ENCODE measurements at places on chromosomes 11 and 22.

GRCh38 chr11:65617136-65617850 is 1.7 kb downstream of the PCNX3 start:
- DNase-seq = no peak

DNA sequence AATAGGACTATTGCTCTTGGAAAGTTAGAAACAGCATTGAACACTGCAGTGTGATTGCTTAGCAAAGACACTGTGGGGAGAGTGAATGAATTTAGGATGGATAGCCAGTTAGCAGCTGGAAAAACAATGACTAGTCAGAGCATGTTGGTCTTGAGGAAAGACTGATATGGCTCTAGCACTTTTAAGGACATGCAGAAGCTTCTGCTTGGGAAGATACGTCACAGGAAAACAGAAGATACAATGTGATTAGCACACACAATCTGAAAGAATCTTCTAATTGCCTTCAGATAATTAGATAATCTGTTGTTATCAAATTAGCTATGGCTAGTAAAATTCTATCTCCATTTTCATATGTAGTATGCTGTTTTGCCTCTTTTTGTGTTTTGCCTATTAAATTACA is 530.7 kb upstream of the CHORDC1 start:
- DNase-seq = no peak

- DNase-seq = no peak
These were observed 97.4 kb downstream of the FDX1 start for GRCh38 chr11:110527146-110527545.

DNA sequence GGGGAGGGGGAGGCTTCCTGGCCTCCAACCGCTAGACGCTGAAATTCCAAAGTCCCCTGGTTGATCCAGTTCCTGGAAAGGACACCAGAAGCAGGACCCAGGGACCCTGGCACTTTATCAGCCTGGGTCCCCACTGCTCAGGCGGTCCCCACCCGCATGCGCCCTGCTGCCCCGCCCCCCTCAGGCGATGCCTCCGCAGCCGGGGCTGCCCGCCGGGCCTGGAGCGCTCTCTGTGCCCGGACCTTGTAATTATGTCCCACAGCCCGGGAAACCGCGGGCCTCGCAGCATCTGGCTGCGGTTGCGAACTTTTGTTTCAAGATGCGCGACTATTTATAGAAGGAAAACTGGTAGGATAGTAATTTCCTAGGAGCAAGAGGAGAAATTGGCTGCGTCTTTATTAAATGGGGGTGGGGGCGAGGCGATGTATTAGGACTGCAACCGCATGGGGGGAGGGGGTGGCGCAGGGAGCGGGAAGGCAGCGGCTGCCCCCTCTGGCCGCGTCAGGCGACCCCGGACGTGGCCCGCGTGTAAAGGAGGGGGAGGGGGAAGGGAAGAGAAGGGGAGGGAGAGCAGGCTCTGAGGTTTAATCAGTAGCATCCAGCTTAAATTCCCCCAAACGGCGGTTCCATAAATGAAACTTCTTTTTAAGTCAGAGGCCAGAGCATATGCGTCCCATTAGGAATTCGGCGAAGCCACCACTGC is 6.1 kb downstream of the WNT7B start:
- no peak for DNase-seq

DNA sequence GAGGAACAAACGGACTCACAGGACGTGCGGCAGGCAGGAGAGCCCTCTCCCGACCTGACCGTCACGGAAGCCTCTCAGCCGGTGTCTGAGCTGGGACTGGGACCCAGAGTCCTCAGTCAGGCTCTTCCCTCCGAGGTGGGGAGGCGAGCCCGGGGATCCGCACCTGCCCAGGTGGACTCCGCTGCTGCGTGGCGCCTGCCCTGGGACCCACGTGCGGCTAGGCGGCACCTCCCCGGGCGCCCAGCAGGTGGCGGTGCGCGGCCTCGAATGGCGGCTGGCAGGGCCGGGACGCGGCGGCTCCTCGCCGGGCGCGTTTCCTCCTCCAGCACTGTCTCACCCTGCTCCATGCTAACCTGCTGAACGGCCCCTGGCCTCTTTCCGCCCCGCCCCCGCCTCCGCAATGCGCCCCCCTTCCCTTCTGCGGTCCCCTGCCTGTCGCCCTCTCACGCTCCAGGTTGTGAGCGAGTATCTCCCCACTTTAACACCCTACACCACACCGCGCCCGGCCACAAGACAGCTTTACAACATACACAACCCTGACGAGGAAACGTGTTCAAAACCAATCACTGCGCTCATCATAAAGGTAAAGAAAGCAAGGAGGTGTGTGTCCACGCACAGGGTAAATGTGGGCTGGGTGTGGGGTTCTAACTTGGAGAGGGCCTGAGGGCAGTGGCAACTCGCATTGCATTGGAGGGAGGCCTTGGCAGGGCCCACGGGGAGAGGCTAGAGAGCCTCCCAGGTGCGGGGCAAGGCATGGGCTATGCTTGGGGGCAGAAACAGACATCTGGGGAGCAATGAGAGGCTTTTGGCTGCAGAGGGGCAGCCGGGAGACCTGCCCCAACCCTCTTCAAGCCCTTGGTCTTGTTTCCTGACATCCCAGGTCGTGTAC is 25.9 kb upstream of the ATXN10 start:
- peak; percentile 37 for DNase-seq

- DNase-seq = no peak
These were observed 14.5 kb downstream of the NARS2 start for GRCh38 chr11:78560153-78560552.

DNA sequence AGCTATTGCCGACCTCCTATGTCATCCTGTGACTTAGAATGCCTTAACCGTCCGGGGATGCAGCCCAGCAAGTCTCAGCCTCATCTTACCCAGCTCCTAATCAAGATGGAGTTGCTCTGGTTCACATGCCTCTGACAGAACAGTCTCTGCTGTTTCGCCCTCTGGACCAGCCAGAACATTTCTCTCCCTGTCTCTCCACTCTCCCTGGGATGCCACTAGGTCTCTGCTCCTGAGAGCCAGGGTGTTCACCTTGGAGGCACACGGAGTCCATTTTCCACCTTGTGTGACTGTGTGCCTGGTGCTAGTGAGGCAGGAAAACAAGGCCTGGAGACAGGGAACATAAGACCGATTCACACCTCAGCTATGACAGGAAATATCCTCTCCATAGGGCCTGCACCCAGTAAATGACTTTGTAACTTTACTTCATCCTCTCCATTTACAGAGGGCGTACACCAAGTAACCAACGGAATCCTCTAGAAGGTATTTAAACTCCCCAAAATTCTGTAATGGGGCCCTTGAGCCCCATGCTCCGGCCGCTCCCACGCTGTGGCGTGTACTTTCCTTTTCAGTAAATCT is 16.8 kb upstream of the B4GALNT4 start:
- no peak for DNase-seq

GRCh38 chr22:48897645-48898370 is 929.9 kb downstream of the BRD1 start:
- no peak for DNase-seq

GRCh38 chr11:44005956-44006355 is 41.8 kb upstream of the ACCSL start:
- no peak for DNase-seq

- DNase-seq = no peak
These were observed 54.7 kb downstream of the SMIM38 start for GRCh38 chr11:69210310-69211035.
